ENCODE measurements at places on chromosomes 3 and 15.

DNA sequence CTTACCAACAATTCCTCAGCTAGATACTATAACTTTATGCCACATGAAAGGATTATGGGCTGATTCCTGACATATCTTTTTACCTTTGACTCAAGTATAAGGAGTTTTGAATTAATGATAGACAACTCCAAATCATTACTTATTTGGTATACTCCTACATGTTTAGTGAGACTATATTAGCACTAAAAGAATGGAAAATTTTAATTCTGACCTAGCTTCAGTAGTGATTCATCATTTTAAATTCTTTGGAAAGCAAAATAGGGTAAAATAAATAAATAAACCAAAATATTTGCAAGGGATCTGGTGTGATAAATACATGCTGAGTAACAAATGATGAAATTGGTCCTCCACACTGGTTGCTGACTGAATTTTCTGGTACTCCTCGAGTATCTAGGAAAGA is 42.3 kb upstream of the VGLL3 start:
- no peak for DNase-seq

GRCh38 chr3:162719684-162720341 is 1223.2 kb downstream of the OTOL1 start:
- DNase-seq = peak; percentile 8

DNA sequence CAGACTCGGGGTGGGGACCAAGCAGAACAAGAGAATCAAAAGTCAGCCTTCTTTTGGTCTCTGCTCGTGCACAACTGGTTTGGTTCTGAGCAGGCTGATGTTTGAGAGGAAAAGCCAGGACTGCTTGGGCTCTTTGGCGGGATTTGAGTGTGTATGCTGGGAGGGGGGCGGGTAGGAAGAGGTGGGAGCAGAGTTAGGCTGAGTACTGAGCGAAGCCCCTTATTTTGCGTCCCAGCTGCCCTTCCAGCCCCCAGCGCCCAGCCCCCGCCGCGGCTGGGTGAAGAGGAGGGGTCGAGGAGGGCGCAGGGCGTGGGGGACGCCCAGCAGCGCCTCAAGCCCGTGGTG is 153.5 kb upstream of the GOLIM4 start:
- DNase-seq = no peak

GRCh38 chr3:39466988-39467387 is 492 bp upstream of the MOBP start:
- no peak for DNase-seq

GRCh38 chr15:85832394-85832793 is 37.7 kb upstream of the KLHL25 start:
- DNase-seq = peak; percentile 11

DNA sequence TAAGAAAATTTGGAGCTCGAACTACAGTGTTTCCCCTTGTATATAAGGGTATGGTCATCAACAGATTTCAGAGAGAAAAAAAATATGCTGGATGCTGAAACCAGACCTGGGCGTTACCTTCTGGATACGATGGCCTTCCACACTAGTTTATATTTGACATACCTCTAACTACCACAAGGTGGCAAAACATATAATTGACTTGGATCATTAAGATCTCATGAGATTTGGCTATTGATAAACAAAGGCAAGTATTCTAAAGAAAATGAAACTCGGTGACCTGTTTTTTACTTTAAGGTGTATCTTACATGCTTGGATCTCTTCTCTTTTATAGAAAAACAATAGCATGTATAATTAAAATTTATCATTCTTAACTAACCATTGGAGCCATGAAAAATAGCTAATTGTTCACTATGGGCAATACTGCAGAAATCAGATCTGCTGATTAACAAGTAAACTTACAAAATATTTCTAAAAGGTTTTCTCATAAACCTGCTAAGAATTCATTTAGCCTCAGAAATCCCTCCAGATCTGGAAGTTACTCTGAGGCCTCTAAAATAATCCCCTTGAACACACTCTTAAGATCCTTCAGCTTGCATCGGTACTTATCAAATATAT is 300.6 kb upstream of the KCNH8 start:
- peak; percentile 47 for DNase-seq

GRCh38 chr3:138328341-138328740 is 1.3 kb downstream of the NME9 start:
- peak; percentile 64 for DNase-seq

DNA sequence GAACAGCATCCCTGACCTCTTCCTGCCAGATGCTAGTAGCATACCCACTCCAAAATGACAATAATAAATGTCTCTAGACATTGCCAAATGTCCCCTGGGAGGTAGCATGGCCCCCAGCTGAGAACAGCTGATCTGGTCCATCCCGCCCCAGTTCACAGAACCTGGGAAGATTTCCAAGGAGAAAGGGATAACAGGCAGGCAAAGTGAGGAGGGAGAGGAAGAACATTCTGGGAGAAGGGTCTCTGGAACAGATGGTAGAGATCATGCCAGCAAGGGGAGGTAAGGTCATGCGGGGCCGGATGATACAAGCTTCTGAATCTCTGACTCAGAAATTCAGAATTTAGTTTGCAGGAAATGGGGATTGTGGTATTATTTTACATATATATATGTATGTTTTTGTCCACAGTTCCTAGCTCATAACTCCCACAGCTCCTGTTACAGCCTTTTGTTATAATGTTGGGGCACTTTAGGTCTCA is 192.7 kb downstream of the SUCLG2 start:
- DNase-seq = no peak

Measured in hematopoietic multipotent progenitor cell treated with erythropoietin and hydrocortisone succinate and interleukin-3 and kit ligand, for 6 days (in vitro differentiated cells).